ENCODE measurements at places on chromosomes 5 and 9.
A peak's percentile ranks its signal among the peaks of the same experiment; 100 is the strongest.

GRCh38 chr5:2383698-2384065 is 367.8 kb downstream of the IRX2 start:
- no peak for DNase-seq

DNA sequence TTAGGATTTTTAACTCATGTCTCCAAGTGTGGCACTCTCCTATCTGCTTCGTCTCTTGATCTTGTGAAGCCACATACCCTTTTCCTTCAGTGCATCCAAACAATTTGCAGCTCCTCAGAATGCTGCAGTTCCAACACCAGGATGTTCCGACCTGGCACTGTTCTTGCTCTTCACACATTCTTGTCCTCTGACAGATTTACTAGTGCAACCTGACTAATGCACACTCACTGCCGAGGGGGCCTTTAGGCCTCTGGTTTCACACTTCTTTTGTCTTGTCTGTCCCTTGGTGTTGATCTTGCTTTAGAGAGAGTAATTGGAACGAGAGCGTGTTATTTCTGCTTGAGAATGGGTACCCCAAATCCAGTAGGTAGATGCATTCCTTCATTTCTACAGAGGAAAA is 15.0 kb downstream of the ARHGAP26 start:
- DNase-seq, result no peak

DNA sequence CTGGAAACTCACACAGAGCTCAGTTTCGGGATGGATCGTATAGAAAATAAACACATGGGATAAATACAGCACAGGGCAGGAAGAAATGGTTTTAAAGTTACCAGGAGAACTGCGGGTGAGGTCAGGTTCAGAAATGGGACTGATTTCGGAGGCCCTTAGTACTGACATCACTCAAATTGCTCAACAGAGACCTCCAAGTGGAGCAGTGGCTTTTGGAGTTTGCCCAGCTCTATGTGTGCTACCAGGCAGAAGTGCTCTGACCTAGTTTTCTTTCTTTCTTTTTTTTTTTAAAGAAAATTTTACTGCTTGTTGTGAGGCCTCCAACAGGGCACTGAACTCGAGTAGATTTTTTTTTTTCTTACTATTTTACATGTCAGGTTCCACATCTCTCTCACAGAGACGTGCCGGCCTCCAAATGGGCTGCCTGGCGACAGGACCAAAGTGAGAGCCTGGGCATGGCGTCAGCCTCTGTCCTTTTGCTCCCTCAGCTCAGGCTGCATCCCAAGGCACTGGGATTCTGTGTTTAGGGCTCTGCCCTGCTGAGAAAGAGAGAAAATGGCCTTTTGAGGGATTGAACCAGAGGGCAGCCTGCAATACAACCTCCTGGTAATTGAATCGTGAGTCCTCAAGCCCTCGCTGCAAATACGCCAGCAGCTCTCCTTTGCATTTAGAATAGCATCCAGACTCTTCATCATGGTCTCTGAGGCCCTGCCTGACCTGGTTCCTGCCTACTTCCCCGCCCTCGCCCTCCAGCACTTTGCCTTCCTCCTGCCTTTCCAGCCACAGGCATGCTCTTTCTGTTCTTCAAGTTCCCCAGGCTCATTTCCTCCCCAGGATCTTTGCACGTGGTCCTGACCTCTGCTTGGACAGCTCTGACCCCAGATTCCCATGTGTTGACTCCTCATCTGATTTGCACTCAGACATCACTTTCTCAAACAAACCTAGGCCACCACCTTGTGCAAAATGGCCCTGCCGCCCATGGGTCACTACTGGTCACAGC is 173.5 kb downstream of the FGF1 start:
- no peak for DNase-seq

DNA sequence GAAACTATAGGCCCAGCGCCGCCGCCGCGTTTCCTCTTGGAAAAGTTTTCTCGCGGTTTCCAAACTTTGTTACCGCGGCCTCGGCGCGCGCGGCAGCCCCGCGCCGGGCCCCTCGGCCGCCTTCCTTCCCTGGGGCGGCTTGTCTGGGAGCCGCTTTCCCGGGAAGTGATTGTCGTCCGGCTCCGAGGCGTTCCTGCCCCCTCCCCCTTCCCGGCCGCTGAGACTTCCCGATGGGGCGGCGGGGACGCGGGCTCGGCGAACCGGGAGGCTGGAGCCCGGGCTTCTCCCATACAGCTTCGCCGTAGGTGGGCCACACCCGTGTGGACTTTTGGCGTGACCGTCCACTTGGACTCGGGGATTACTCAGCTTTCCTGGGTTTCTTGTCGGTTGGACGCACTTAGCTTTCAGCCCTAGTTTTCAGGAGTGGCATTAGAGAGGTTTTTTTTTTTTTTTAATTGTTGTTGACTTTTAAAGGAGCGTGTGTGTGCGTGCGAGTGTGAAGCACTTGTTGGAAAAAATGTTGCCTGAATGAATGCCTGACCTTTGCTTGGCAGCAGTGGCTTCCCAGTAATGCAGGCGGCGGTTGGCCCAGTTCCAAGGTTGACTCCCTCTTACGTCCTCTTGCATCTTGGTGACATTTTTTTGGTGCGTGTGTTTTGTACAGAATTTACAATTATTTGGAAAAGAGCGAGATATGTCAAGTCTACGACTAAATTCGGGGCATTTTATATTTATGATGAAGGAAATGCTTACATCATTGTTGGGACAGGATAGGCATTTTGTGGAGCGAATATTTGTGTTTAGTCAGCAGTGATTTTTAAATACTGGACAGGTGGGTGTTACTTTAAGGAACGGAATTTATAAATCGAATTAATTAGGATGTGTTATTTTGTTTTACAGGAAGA is 821 bp downstream of the CTNNA1 start:
- DNase-seq, result peak; percentile 57

DNA sequence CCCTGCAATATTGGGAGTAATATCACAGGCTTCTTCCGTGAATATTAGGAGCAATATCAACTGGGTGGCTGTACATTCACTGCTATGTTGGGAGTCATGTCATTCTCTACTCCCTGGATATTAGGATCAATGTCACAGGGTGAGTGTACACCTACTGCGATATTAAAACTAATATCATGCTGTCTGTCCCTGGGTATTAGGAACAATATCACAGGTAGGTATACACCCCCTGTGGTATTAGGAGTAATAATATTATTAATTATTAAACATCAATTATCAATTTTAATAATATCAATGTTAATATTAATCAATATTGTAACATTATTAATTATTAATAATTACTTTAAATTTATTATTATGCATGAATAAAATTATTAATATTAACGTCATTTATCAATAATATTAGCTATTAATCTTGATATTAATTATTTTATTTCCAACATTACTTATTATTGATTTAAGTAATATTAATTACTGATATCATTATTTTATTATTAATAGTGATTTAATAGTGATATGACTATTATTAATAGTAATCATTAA is 121.9 kb downstream of the TMEM38B start:
- DNase-seq, result no peak

GRCh38 chr9:136590821-136591752 is 45.2 kb upstream of the NOTCH1 start:
- no peak for DNase-seq

Measured in stimulated activated CD4-positive, alpha-beta T cell treated with anti-CD3 and anti-CD28 coated beads, Interleukin-2, amount 100 ng/mL, for 48 hours (primary cell).